ENCODE measurements at places on chromosomes 11 and 22.

DNA sequence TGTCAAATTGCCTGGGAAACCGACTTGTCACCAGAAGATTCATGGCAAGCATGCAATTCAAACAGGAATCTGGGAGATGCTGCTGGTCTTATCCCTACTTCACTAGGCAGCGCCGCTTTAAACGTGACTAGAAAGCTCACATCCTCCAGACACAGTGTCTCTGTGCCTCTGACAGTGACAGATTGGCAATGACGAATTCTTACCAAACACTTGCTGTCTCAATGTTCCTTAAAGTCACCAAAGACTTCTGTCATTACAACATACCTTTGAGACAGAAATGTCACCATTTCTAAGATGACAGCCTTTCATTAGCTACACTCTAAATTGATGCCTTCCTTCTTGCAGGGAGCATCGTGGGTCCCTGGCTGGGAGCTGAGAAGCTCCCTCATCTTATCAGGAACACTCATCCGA is 197.8 kb downstream of the CWF19L2 start:
- no peak for DNase-seq

DNA sequence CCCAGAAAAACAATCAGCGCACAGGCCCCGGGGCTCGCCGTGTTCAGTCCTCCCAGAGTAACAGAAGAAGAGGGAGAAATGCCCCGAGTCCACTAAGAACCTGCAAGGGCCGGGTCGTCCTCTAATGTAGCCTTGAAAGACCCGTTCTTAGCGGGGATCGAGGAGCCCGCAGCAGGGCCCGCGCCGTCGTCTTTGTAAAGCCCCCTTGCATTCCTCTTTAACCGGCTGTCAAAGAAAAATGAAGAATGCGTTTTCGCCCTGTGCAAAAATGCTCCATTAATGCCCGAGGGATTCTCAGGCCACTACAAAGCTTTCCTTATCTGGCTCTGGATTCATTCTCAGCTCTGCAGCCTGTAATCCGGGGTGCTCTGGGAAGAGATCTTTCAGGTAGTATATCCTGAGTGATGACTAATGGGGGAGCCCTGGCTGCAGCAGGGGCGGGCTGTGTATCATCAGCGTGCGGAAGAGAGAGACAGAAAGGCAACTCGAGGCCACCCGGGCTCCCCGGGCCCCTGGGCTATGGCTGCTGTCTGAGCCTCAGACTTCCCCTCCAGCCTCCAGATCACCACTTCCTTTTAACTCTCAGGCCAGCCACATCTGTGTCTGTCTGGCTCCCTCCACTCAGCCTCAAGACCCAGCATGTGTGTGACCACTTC is 78.2 kb downstream of the FBLN1 start:
- no peak for DNase-seq

- DNase-seq, result peak; percentile 67
Observed at GRCh38 chr22:41523464-41524221, 20.6 kb downstream of the POLR3H start.

DNA sequence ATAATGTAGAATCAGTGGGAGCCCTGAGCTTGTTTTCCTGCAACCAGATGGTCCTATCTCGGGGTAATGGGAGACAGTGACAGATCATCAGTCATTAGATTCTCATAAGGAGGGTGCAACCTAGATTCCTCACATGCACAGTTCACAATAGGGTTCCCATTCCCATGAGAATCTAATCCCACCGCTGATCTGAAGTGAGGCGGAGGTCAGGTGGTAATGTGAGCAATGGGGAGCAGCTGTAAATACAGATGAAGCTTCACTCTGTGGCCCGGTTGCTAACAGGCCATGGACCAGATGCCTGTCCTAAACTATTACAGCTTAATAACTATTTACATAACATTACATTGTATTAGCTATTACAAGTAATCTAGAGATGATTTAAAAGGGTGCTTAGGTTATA is 17.0 kb downstream of the DIXDC1 start:
- DNase-seq, result no peak

DNA sequence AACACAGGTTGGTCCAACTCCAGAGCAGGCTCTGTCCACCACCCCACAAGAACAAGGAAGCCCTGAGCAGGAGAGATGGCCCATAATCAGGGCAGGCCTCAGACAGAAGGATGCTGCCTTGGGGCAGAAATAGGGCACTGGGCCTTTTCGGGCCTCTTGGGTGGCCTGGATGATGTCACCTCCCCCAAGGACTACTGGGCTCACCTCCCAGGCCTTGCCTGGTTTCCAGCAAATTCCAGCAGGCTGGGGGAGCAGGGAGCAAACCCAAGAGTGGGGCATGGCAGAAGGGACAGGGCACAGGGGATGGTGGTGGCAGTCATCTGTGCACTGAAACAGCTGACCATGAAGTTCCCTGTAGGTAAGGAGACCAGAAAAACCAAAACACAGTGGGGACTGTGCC is 5.3 kb upstream of the NAA40 start:
- DNase-seq, result peak; percentile 33

- peak; percentile 55 for DNase-seq
Observed at GRCh38 chr22:50269970-50270665, at the start of gene MAPK11. Gene MAPK11, minus strand, starts transcription at chr22:50270380. Its CDS starts 88 bp downstream, at chr22:50270292.

DNA sequence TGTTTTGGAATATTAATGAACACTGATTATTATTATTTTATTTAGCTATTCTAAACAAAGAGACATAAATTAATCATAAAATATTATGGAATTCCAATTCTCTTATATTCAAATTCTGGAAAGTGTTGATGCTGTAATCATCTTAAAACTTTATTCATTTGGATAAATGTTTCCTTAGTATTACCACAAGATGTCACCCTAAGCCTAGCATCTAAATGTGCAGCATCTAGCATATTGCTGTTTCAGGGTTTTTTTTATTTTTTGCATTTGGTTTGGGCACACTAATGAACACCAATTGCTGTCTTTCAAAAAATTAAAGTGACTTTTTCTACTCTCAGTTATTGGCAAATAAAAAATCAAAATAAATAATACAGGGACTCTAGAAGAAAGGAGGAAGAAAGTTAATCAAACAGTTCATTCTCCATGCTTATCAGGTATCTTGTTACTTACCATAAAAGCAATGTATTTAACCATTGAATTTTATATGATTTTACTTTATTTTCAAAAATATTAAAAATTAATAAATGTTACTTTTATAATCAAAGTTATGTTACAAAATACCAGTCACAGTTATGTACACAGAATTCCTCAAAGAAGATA is 31.8 kb downstream of the DLG2 start:
- peak; percentile 54 for DNase-seq

GRCh38 chr11:119491753-119492510 is 69.0 kb upstream of the THY1 start:
- peak; percentile 13 for DNase-seq
